Spleen (tissue), 13 donors: ENCODE measurements at places on chromosomes 2 and 18. TPM values are rescaled to one million over a fixed set of nuclear protein-coding genes. Genes with fewer than 3 reads are reported as not detected.

GRCh38 chr2:43676322-43677050 lies at the start of gene C1GALT1C1L:
Gene C1GALT1C1L (minus strand): TSS chr2:43676429. CDS start chr2:43676322, 107 bp downstream.
- peak within 1 kb of the TSS; percentile 34 for H3K4me3 ChIP-seq
- DNase-seq: no peak
- no peaks in the 10 kb centered on the region for H3K36me3 ChIP-seq
- no peaks in the 10 kb centered on the region for H3K4me1 ChIP-seq

DNA sequence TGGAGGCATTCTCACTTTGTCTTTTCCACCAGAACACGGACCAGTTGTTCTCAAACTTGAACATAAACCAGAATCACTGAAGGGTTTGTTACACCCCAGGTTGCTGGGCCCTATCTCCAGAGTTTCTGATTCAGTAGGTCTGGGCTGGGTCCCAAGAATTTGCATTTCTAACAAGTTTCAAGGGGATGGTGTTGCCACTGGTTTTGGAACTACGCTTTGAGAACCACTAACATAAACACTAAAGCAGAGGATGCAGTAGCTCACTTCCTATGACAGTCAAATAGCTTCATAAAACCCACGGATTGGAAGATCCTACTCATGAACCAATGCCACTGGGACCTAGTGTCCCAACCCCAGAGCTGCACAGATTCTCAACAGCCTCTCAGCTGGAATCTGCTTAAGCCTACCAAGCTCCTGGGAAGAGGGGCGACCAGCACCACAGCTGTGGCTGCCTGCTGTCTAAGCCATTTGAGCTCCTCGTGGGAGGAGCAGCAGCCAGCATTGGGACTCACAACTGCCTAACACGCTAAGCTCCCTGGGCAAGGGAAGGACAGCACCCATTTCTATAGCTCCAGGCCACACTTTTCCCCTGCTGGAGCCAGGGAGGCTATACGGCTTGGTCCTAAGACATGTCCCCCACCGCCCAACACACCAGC lies 62.5 kb downstream of the C1D start:
- no peak overlapping the region for H3K4me3 ChIP-seq
- peaks cover 8% of the 10 kb centered on the region for H3K27me3 ChIP-seq
- H3K27ac ChIP-seq: no peak overlapping the region
- no peaks in the 10 kb centered on the region for H3K4me1 ChIP-seq
- H3K36me3 ChIP-seq: no peaks in the 10 kb centered on the region

DNA sequence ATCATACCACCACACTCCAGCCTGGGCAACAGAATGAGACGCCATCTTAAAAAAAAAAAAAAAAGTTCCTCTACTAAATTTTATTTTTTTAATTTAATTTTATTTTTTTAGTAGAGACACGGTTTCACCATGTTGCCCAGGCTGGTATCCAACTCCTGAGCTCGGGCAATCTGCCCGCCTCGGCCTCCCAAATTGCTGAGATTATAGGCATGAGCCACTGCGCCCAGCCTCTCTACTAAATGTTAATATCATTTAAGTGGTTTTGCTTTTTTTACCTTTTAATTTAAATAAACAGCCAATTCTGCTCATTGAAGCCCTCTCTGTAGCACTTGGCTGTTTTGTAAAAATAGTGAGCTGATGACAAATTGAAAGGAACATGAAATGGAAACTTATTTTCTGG lies 9.2 kb downstream of the RAB17 start:
- H3K36me3 ChIP-seq: no peaks in the 10 kb centered on the region
- peaks cover 7% of the 10 kb centered on the region for H3K27me3 ChIP-seq
- H3K4me1 ChIP-seq: peaks cover 23% of the 10 kb centered on the region
- H3K27ac ChIP-seq: no peak overlapping the region

MDH1 gene
- 94.1 TPM for total RNA-seq

DNA sequence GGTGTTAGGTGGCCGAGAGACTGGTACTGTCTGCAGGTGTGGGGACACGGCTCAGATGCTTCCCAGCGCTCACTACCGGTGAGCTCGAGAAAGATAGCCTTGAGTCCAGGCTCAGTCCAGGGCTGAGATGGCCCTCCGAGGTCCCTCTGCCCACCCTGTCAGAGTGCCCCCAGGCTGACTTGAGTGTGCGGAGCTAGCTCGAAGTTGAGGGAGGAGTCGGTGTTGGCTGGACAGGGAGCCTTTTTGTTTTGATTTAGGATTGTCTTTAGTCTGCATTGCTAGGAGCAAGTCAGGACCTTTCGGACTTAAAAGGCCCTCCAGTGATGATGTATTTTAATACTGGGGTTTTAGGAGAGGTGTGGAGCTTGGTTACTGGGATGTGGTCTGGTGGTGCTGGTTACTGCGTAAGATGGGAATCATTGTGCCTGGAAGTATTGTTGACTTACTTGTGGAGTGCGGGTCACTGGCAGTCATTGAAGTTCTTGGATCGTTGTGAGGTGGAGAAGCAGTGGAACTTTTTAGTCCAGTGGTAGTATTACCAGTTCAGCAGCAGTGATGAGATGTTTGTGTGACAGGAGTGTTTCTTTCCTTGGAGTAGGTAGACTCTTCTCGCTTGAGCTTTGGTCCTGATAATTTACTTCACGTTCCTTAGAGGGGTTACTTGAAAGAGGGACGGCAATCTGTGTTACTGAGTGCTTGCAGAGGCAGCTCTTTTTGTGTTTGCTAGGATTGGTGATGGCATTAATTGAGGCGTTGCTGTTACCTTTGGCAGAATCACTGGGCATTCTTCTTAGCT lies 633 bp downstream of the KIAA1328 start:
- H3K4me3 ChIP-seq: peak overlapping the region; percentile 71
- no peak for DNase-seq
- no peaks in the 10 kb centered on the region for H3K36me3 ChIP-seq
- H3K27me3 ChIP-seq: no peaks in the 10 kb centered on the region
- peaks cover 18% of the 10 kb centered on the region for H3K4me1 ChIP-seq

GRCh38 chr2:19120941-19121750 lies 237.3 kb downstream of the OSR1 start:
- no peak overlapping the region for H3K27ac ChIP-seq
- H3K4me1 ChIP-seq: no peaks in the 10 kb centered on the region
- H3K4me3 ChIP-seq: no peak overlapping the region
- H3K27me3 ChIP-seq: no peaks in the 10 kb centered on the region
- no peaks in the 10 kb centered on the region for H3K36me3 ChIP-seq

EFHD1 gene
- total RNA-seq: 96.2 TPM

GRCh38 chr2:101124643-101125366 lies 26.4 kb downstream of the TBC1D8 start:
- peaks cover 55% of the 10 kb centered on the region for H3K4me1 ChIP-seq
- no peaks in the 10 kb centered on the region for H3K27me3 ChIP-seq
- peak overlapping the region; percentile 29 for H3K27ac ChIP-seq
- H3K4me3 ChIP-seq: no peak overlapping the region
- no peaks in the 10 kb centered on the region for H3K36me3 ChIP-seq

DNA sequence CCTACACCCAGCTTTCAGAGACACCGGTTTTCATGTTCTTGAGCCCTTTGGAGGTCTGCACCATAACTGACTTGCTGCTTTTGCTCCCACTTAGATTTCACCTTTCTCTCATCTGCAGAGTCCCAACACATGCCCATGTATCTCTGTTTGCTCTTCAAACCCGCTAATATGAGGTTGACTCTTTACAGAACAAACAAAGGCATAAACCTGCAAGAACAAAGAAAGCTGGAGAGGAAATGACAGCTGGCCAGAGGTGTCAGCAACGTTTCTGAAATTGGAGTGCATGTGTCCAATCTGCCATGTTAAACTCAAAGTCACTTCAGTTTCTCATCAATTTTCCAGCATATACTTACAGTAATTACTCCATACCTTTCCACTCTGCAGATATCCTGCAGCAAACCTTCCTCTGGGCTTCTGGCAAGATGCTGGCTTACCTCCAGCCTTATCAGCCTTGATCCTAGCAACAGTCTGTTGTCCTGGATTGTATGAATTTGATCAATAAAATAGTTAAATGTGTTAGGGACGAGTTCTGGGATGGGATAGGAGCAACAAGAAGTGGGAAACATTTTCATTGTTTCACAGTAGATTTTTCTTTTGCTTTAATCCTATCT lies 157.4 kb downstream of the FHOD3 start:
- H3K27me3 ChIP-seq: no peaks in the 10 kb centered on the region
- H3K36me3 ChIP-seq: no peaks in the 10 kb centered on the region
- H3K4me1 ChIP-seq: no peaks in the 10 kb centered on the region
- no peak overlapping the region for H3K4me3 ChIP-seq

ANKRD53 gene
- 1.3 TPM for total RNA-seq

GRCh38 chr2:66849153-66849755 lies 414.3 kb downstream of the MEIS1 start:
- H3K27me3 ChIP-seq: no peaks in the 10 kb centered on the region
- no peak overlapping the region for H3K27ac ChIP-seq
- no peak for DNase-seq
- no peak overlapping the region for H3K4me3 ChIP-seq
- H3K4me1 ChIP-seq: no peaks in the 10 kb centered on the region

GRCh38 chr2:73993376-73993775 lies 8.7 kb downstream of the TET3 start:
- peaks cover 17% of the 10 kb centered on the region for H3K4me1 ChIP-seq
- DNase-seq: no peak
- H3K27me3 ChIP-seq: no peaks in the 10 kb centered on the region
- peaks cover 29% of the 10 kb centered on the region for H3K36me3 ChIP-seq
